ENCODE measurements at places on chromosomes 3 and 15.

GRCh38 chr3:184540777-184541681, 20.6 kb upstream of the EPHB3 start:
- DNase-seq: no peak

DNA sequence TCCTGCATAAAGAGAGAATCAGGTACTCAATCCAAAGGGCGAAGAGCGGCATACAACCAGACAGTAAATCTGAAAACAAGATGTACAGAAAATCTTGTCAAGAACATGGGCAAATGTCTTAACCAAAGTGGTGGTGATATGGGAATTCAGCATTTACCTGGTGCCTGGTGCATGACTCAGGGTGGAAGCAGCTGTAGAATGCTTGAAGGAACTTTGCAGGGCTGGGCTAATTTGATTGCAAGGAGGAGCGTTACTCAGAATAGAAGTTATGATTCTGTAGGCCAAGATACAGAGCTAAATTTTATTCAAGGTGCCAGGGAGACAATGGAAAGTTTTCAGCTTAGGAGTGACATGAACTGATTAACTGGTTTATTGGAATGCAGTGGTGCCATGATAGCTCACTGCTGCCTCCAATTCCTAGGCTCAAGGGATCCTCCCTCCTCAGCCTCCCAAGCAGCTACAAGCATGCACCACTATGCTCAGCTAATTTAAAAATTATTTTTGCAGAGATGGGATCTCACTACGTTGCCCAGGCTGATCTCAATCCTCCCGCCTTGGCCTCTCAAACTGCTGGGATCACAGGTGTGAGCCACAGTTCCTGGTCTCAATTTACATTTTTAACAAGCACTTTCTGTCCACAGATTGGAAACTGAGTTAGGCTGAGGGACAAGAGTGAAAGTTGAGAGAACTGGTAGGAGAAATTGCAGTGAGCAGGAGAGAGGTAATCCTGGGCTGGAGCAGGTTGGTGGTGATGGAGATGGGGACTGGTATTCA, 91.5 kb upstream of the TBC1D5 start:
- DNase-seq: no peak

- DNase-seq: no peak
Measured at GRCh38 chr3:89586256-89586655, 478.8 kb downstream of the EPHA3 start.

GRCh38 chr3:51711352-51712037, 4.6 kb downstream of the GRM2 start:
- no peak for DNase-seq

GRCh38 chr15:35522061-35522460, 23.9 kb downstream of the DPH6 start:
- DNase-seq: no peak

DNA sequence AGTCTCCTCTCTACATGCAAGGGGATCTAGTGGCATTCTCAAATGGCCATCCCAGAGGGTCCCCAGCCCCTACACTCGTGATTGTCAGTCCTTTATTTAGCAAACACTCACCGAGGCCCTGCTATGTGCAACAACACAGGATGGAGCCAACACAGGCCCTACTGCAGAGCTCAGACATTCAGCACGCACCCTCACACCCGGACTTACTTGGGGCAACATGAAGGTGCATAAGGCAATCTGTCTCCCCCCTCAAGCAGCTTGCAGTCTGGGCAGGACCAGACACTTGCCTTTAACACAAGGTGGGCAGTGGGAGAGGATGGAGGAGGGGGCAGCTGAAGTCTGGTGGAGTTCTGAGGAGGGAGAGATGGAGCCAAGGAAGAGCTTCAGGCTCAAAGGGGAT, 258.4 kb downstream of the XXYLT1 start:
- no peak for DNase-seq

Data from NCI-H1436 treated with DMSO at 0.1 percent for 48 hours (cell line).